ENCODE measurements at places on chromosomes 7 and 10. TPM values are rescaled to one million over a fixed set of nuclear protein-coding genes. Genes with fewer than 3 reads are reported as not detected.

The VOPP1 gene
- total RNA-seq = 106 TPM

The EPHB6 gene
- 37.2 TPM for total RNA-seq

The SPRN gene
- total RNA-seq = 0.12 TPM

The FGFR2 gene
- total RNA-seq = 0.70 TPM

The ARL3 gene
- 3.5 TPM for total RNA-seq

The NACAD gene
- total RNA-seq = 0.13 TPM

The ANXA8 gene
- not detected for total RNA-seq

The RBP4 gene
- 2.5 TPM for total RNA-seq

The CYP3A7 gene
- total RNA-seq = not detected

The HOXA5 gene
- total RNA-seq = 0.32 TPM

The NPY4R gene
- not detected for total RNA-seq

DNA sequence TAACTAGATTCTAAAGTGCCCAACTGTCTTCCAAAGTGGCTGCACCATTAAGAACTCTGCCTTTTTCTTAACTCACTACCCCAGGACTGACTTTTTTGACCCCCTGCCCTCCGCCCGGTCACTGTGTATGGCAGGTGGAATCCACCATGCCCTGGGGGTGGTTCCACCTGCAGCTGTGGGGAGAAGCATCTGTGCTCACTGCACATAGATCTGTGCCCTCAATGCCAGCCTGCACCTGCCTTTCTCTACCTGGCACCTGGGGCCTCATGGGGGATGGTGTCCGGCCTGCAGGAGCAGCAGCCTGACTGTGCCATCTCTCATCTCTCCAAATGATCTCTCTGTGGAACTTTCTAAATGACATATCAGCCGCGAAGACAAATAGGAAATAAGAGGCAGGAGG, 353.5 kb downstream of the PAXIP1 start:
- DNase-seq = no peak

DNA sequence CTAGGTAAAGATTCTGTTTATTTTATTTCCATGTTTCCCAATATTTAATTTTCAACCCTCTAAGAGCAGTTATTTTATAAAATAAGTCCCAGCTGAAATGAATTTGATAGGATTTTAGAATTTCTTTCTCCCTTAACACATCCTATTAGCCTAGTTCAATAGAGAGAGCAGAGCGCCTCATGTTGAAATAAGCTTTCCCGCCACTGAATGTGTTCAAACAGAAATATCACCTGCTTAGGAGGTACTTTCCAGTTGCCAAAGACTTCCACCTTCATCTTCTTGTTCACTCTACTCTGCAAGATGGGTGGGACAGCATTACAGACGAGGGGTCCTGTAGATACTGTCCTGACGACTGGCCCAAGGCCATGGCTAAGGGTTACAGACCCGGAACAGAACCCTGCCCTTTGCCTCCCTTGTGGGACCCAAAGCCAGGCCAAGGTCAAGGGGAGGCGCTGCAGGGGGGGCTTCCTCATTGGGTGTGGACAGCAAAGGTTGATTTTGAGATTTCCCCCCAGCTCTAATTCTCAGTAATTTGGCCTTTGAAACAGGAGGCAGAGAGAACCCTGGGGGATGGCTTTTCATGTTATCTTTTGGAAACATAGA, 62.0 kb downstream of the PARP12 start:
- DNase-seq = no peak

GRCh38 chr7:124388751-124389150, 355.9 kb upstream of the TMEM229A start:
- no peak for DNase-seq

DNA sequence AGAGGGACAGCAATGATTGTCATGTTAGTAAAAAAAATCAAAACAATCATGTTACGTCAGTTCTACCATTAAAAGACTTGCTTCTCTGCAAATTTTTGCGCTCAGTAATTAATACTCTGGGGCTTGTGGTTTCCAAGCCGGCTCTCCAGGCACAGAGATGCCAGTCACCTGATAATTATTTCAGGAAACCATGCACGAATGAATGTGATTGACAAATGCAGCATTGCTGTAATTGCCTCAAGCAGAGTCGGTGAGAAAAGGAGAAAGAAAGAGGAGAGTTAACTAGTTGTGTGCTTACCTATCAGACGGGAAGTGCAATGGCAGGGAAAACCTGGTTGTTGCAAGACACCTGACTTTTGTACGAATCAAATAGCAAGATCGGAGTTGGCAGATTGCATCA, 609.8 kb upstream of the MKI67 start:
- DNase-seq = no peak

- no peak for DNase-seq
These were observed 849 bp downstream of the LRRN3 start for GRCh38 chr7:111091593-111092358.

- DNase-seq = no peak
These were observed 205.7 kb downstream of the PARD3 start for GRCh38 chr10:34609287-34609940.

DNA sequence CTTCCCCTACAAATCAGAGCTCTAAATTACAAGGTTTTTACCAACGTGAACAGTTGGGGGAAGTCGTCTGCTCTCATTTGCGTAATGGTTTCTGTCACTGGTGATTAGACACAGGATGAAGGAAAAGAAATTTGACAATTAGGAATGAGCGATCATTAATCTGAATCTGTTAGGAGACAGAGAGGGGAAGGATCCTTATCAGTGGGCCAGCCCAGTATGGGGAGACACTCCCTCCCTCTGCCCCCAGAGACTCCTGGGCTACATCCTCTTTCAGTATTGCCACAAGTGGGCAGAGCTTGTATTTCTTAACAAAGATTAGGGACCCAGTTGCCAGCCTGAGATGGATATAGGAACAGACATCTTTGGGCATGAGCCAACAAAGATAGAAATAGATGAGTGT, 15.5 kb downstream of the HIF1AN start:
- no peak for DNase-seq

GRCh38 chr7:73700069-73700423, 16.6 kb downstream of the BUD23 start:
- DNase-seq = no peak

GRCh38 chr7:152571068-152571467, 104.9 kb downstream of the XRCC2 start:
- no peak for DNase-seq

GRCh38 chr7:94763268-94763667, 107.3 kb upstream of the SGCE start:
- no peak for DNase-seq

DNA sequence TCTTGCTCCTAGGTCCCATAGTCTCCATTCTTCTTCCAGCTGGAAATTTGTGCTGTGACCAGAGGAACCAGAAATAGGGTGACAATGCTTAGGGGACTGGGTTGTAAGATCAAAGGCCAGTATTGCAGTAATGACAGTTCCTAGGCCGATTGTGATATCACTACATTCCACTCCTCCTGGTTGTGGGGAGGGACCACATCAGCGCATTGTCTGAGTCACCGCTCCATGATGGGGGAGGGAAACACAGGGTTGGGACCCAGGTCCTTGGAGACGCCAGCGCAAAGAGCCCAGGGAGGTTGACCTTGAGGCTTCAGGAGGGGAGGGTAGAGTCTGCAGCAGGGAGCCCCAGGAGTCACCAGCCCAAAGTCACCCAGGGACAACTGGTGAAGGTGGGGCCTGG, 20.8 kb upstream of the GGCT start:
- no peak for DNase-seq

DNA sequence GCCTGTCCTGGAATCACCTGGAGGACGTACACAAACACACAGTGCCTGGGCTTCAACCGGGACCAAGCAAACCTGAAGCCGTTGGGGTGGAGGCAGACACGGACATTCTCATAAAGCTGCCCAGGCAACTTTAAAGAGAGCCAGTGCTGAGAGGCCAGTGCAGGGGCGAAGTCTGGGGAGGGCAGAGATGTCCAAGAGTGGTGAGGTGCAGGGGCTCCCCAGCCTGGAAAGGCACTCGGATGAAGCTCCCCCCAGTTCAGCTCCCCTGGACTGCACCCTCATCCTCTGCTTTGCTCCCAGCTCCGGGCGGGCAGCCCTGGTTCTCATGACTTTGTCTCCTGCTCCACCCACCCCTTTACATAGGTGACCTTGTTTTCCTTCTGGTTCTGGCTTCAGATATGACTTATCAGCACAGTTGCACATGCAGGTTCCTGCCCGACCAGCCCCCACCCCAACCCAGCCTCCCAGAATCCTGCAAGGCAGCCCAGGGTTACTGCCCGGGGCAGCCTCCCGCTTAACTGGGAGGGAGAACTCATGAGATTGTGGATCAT, 60.8 kb upstream of the EEPD1 start:
- DNase-seq = no peak

GRCh38 chr10:4806534-4806933, 19.5 kb upstream of the AKR1E2 start:
- no peak for DNase-seq

- peak; percentile 72 for DNase-seq
These were observed 671 bp upstream of the PAXIP1 start for GRCh38 chr7:155003376-155004214.

DNA sequence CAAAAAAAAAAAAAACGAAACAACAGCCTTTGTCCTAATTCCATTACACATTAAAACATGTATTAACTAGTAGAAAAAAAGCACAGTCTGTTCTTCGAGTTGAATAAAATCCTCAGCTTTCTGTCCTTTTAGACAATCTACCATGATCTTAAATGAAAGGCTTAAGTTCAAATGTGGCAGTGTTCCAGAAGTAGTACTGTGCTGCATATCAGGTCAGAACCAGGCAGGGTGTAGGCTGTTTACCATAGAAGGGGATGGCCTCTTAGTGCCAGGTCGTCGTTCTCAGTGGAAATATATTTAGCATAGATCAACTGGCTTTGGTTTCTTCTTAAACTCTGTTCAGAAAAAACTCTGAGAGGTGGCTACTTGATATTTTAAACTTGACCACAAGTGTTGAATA, 612.0 kb downstream of the CNTNAP2 start:
- no peak for DNase-seq

- no peak for DNase-seq
These were observed 102.4 kb upstream of the SEMA3D start for GRCh38 chr7:85289279-85289678.

GRCh38 chr10:58424176-58424575, 39.0 kb downstream of the TFAM start:
- no peak for DNase-seq

- DNase-seq = no peak
These were observed 18.8 kb downstream of the NEBL start for GRCh38 chr10:20877986-20878983.

DNA sequence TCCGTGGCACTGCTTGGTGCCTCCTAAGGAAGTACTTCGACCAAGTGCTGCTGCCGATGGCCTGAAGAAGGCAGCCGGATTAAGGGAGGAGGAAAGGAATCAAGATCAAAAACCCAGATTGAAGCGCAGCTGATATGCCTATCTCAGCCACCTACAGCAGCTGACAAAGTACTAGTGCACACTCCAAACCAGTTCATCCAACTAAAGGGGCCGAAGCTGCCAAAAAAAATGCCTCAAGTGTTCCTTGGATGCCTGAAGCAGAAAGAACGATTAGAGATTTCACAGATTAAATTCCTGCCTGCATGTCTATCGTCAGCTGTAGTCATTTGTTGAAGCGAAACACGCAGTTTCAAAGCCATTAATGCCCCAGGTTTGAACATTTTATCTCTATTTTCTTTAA, 65.7 kb downstream of the TNRC18 start:
- no peak for DNase-seq

- DNase-seq = no peak
These were observed 4.1 kb upstream of the CPA4 start for GRCh38 chr7:130288829-130289228.

DNA sequence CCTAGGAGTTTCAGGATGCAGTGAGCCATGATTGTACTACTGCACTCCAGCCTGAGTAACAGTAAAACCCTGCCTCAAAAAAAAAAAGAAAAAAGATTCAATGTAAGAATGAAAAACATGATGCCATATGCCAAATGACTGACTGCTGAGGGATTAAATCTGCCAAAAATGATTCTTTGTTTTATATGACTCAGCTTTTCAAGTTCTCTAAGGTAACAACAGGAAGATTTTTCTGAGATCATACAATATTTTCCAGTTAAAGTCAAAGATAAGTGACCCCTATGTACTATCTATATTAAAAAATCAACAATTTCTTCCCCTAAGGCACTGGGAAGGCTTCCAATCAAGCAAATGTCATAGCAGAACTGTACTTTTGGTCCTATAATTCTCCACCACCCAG, 271.2 kb upstream of the IMMP2L start:
- DNase-seq = no peak

DNA sequence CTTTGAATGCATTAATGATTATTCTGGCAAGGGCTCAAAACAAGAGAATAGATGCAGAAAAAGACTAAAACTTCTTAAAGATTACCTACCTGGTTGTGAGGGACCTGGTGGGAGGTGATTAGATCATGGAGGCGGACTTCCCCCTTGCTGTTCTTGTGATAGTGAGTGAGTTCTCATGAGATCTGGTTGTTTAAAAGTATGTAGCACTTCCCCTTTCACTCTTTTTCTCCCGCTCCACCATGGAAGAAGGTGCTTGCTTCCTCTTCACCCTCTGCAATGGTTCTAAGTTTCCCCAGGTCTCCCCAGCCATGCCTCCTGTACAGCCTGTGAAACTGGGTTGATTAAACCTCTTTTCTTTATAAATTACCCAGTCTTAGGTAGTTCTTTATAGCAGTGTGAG, 226.6 kb downstream of the ARHGAP12 start:
- DNase-seq = no peak

- DNase-seq = no peak
These were observed 3.4 kb upstream of the GAL3ST4 start for GRCh38 chr7:100171840-100172239.

- DNase-seq = peak; percentile 48
These were observed 2.3 kb upstream of the NOS3 start for GRCh38 chr7:150988230-150989226.

- no peak for DNase-seq
These were observed 23.1 kb downstream of the NRBF2 start for GRCh38 chr10:63156236-63156635.

DNA sequence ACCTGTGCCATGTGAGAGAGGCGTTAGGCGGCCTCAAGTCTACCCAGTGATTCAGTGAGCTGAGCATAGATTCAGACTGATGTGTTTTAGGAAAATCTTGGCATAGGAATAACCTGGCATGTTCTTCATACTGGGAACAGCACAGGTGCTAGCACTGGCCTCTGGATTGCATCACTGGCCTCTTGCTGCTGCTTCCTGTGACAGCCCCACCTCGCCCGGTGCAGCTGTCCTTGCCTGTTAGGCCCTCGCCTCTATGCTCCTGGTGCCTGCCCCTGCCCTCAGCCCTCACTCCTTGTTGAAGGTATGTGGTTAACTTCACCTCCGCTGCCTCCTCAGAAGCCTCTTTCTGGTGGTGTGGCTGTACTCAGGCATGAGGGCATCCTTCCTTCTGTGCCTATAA, 46.2 kb downstream of the BLNK start:
- no peak for DNase-seq

DNA sequence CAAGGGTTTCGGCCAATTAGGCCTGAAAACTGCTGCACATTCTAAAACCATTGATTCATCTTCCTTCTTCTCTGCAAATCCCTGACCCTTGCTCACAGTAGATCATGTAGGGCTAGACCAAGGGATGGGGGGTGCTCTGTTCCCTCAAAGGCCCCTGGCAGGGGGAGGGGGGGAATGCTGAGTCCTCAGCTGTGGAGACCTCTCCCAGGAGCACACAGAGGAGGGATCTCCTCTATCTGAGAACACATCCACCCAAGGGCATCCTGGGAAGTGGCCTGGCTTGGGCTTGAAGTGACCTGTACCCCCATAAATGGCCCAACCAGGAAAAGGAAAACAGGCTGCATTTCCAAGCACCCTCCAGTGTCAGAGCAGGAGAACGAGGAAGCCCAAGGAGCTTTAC, 1.0 kb upstream of the CDHR1 start:
- no peak for DNase-seq

Measured in T-cell (primary cell).